ENCODE measurements at places on chromosomes 5 and 9.

DNA sequence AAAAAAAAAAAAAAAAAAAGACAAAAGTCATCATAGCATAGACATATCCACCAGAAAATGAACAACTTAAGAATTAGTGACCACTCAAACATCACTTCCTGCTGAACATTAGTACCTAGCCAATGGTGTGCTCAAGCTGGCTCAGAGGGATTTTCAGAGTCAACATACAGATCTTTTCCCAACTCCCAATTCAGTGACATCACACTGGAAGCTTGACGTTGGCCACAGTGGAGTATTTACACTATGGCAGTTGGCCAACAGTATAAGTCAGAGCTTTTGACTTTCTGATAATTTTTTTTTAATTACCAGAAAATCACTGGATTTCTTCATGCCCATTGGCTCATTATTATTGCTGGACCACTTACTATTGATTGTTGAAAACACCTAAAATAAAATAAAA is 383.5 kb downstream of the ARHGEF28 start:
- DNase-seq = peak; percentile 14

DNA sequence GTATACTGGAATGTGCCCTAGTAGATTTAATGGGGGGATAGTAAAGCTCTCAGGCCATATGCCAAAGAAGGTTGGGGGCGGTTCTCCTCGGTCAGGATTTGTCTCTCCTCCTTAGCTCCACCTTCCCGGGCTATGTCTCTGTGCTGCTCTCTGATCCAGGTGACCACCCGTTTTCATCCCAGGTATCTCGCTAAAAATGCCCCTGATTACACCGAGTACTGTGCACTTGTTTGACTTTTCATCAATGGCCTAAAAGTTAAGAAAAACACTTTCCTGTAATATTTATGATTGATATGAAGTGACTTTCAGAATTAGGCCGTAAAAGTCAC is 724 bp downstream of the NDUFS6 start:
- no peak for DNase-seq

DNA sequence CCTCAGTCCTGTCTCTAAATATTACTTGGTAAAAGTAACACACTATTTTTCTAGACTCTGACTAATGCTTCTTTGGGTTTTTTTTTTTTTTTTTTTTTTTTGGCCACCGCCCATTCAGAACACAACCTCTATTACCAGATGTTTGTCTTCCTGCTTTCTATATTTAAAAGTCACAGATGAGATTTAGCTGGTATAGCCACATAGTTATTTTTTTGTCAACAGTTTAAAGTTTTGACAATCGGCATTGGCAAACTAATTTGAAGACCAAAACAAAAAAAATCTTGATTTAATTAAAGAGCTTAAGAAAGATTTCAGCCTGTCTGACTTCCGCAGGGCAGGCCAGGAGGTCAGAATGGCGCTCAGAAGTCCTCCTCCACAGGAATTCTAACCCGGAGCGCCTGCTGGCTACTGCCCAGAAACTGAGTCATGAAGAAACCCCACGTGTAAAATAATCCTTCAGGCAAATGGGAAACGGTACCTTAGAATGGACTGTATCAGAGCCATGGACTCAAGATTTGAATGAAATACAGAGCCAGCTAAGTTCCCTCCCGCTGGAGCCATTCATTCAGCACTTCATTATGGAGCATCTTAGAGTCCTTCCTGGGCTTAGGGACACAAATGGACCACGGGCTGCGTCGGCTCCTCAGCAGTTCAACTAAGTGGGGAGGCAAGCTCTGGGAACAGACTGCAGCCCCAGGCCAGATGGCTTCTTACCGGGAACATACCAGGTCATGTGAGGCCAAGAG is 55.6 kb downstream of the PTPDC1 start:
- peak; percentile 98 for DNase-seq

DNA sequence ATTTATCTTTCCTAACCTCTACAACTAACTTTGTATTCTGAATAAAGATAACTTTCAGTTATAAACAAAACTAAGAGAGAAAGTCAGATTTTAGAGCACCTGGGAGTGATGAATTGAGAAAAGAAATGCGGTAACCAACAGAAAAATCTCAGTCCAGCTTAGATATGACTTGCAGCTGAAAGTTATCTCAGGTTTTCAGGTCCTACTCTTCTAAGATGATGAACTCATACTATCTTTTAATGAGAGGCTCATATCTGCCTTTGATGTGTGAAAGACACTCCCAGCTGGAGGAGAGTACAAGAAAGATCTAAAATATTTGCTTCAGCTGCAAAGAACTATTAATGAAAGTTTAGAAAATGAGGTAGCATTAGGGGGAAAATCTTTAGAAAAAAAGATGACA is 190.5 kb downstream of the DENND1A start:
- DNase-seq = no peak

DNA sequence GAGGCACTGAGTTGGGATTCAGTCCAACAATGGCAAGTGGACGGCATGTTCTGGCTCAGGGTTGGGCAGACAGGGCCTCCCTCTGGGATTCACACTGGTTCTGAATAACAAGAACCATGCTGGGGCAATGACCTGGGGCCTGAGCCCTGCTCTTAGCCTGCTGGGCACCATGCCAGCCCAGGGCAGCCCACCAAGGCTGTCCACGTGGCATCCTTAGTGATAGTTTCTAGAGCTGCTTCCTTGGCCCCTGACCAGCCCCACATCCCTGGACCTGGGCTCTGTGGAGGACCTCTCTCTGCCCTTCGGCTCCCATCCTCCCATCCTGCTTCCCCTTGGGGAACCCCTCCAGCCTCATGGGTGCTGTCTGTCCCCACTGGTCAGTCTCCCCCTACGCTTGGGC is 22.3 kb upstream of the OLFM1 start:
- DNase-seq = no peak

DNA sequence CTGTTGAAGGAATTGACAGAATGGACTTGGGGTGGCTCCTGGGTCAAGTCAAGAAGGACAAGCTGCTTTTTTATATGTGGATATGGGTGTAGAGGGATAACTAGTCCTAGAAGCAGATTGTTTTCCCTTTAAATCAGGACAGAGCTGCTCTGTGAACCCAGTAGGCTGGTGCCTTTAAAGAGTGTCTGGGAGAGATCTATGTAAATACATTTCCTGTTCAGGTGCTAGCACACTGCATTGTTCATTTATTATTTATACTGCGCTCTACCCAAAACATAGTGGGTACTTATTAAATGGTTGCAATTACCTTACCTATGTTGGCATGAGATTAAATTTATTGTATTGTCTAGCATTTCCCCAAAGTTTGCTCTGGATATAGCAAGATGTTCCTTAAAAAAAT is 86.6 kb upstream of the EQTN start:
- no peak for DNase-seq
